ENCODE measurements at places on chromosomes 1 and 21. TPM values are rescaled to one million over a fixed set of nuclear protein-coding genes. Genes with fewer than 3 reads are reported as not detected.

DNA sequence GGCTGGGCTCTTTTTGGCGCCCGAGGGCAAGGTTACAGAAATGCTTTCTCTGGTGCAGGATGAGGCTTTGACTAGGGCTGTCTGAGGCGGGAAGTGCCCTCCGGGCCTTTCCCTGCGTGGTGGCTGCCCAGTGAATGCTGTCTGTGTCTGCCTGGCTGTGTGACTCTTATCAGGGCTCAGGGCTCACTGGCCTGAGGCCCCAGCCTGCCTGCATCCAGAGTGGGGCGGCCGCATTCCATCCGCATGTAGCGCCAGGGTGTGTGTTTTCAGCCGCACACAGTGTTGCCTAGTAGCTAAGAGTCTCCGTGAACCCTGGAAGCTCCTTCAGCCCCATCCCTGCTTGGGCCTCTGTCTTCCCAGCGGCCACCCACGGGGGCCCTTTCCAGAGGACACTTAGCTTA lies 59.1 kb downstream of the FAAP20 start:
- H3K27ac ChIP-seq = no peak overlapping the region
- peaks cover 18% of the 10 kb centered on the region for H3K4me1 ChIP-seq
- peaks cover 6% of the 10 kb centered on the region for H3K36me3 ChIP-seq
- H3K4me3 ChIP-seq = no peak overlapping the region

SPRR3 gene
- total RNA-seq = not detected

- no peak overlapping the region for H3K4me3 ChIP-seq
- H3K4me1 ChIP-seq = no peaks in the 10 kb centered on the region
- H3K27me3 ChIP-seq = no peaks in the 10 kb centered on the region
- H3K27ac ChIP-seq = no peak overlapping the region
Measured at GRCh38 chr1:196423612-196424011, 184.6 kb downstream of the KCNT2 start.

DNA sequence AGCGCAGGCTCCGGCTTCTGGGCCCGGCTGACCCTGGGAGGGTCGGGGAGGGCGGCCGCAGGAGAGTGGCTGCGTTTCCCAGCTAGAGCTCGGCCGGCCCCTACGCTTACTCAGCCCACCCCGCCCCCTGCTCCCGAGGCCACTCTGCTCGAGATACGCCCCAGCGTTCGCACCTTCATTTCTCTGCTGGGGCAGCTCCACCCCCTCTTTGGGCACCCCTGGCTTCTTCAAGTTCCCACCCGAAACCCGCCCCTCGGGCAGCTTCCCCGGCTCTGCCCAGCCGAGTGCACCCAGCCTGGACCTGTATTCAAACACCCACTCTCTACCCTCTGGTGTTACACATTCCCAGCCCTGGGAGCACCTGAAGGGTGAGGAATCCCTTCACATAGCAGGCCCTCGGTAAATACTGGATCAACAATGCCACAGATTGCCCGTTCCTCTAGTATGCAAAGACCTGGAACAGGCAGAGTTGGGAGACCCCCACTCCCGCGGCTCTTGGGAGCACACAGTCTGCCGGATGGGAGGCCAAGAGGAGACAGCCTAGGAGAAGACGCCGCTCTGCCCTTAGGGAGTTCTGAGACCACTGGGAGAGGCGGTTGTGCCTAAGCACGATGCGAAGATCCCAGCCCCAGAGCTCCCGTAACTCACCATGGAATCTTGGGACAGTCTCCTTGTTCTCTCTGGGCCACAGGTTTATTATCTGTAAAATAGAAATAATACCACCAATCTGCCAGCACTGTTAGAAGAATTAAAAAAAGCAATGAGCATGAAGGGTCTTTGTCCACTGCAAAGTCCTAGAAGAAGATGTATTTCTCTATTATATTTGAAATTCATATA lies 566 bp upstream of the PAQR7 start:
- H3K36me3 ChIP-seq = no peaks in the 10 kb centered on the region
- H3K4me3 ChIP-seq = peak overlapping the region; percentile 79
- H3K4me1 ChIP-seq = peaks cover 33% of the 10 kb centered on the region

DNA sequence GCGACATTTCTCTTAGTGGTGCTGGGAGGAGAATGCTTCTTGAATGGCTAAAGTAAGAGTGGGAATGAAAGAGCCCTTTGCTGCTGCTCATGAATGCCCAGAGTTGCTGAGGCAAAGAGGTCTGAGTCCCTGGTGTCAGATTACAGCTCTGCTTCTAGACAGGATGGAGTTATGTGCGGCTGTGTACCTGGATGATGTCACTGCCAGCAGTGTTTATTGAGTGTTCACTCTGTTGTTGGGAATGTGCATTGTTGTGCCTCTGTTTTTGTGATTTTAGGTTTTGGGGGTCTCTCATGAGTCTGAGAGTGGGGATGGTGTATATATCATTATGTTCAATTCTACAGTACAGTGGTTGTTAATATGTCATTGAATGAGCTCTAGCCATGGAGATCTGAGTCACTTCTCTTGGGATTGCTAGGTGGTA lies 2.7 kb downstream of the CDC14A start:
- no peak for DNase-seq
- peaks cover 36% of the 10 kb centered on the region for H3K36me3 ChIP-seq
- H3K4me3 ChIP-seq = peak overlapping the region; percentile 21
- peak overlapping the region; percentile 14 for H3K27ac ChIP-seq
- peaks cover 61% of the 10 kb centered on the region for H3K4me1 ChIP-seq

LCK gene
- 16.6 TPM for total RNA-seq

DNA sequence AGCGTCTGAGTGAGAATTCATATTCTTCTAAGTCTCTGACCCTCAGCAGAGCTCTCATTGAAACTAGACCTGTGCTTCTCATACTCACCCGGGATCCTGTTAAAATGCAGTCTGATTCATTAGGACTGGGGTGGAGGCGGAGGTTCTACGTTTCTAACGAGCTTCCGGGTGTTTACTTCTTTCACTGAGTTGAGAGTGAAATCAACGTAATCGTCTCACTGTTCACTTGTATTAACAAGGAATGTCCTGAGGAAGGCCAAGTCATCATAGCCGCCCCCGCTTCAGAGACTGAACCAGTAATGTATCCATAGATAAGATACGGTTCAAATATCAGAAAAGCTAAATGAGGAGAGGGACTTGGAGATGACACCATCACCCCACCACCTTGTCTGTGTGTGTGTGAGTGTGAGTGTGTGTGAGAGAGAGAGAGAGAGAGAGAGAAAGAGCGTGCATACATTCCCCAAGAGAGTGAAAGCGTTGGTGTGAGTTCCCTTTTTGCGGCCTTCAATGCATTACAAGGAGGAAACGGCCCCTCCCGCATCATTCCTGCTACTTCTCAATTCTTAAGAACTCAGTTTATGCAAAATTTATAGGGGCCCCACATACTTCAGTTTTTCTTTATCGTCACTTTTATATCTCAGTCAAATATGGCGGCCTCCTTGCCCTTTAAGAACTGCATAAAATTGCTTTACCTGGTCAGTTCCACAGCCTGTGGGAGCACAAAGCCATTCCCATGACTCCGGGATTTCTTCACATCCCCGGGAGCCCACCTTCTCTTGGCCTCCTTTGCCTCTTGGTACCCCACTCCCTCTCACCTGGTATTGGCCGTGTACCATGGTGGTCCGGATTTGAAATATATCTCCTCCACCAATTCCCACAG lies 19.8 kb downstream of the KMO start:
- H3K4me3 ChIP-seq = peak overlapping the region; percentile 83
- H3K36me3 ChIP-seq = peaks cover 61% of the 10 kb centered on the region
- peaks cover 62% of the 10 kb centered on the region for H3K4me1 ChIP-seq
- H3K27ac ChIP-seq = peak overlapping the region; percentile 100
- DNase-seq = peak; percentile 46
- H3K27me3 ChIP-seq = peaks cover 2% of the 10 kb centered on the region

GRCh38 chr1:231183639-231184590 lies 22.1 kb downstream of the TRIM67 start:
- no peak overlapping the region for H3K4me3 ChIP-seq
- DNase-seq = no peak
- H3K27me3 ChIP-seq = peaks cover 47% of the 10 kb centered on the region
- H3K27ac ChIP-seq = no peak overlapping the region
- no peaks in the 10 kb centered on the region for H3K4me1 ChIP-seq

PLA2G2D gene
- 0.16 TPM for total RNA-seq

DNA sequence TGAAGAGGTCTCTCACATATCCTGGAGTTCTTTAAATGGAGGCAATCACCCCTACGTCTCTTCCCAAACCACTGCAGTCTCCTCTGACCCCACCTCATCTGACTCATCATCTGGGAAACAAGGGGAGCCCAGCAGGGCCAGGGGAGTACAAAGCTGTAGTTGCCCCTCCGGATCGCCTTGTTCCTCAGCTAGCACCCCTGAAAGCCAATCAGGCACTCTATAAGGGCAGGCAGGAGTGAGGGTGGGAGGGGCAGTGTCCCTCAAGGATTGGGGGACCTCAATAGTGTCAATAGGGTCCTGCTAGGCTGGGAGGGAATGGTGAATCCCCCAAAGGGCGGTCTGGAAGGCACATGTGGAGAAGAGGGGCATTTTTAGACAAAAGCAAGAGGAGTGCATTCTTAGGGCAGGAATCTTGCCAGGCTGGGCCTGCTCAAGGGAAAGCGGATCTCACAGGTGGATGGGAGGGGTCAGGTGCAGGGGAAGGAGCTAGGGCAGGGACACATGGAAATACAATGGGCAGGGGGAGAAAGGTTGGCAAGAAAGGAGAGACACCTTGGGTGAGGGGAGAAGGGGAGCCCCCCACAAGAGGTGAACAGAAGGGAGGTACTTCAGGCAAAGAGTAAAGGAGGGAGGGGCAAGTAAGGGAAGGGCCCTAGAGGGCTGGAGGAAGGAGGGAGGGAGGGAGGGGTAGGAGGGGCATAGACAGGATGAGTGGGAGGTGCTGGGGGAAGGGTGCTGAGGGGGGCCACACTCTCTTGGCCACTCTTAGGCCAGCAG lies 5.8 kb downstream of the SHISA4 start:
- DNase-seq = no peak
- H3K27me3 ChIP-seq = peaks cover 37% of the 10 kb centered on the region
- H3K27ac ChIP-seq = no peak overlapping the region
- no peaks in the 10 kb centered on the region for H3K36me3 ChIP-seq

ZNF683 gene
- total RNA-seq = not detected

- H3K27ac ChIP-seq = no peak overlapping the region
- H3K4me3 ChIP-seq = no peak overlapping the region
- peaks cover under 1% of the 10 kb centered on the region for H3K4me1 ChIP-seq
- no peak for DNase-seq
- no peaks in the 10 kb centered on the region for H3K27me3 ChIP-seq
Measured at GRCh38 chr1:219071209-219071608, 102.5 kb upstream of the LYPLAL1 start.

SPRR2B gene
- total RNA-seq = not detected

- no peak overlapping the region for H3K4me3 ChIP-seq
- peaks cover 3% of the 10 kb centered on the region for H3K27me3 ChIP-seq
- no peaks in the 10 kb centered on the region for H3K36me3 ChIP-seq
- no peak for DNase-seq
Measured at GRCh38 chr1:161282991-161283390, 24.4 kb downstream of the PCP4L1 start.

GRCh38 chr1:106768077-106768476 lies 288.4 kb upstream of the PRMT6 start:
- H3K27ac ChIP-seq = no peak overlapping the region
- no peaks in the 10 kb centered on the region for H3K27me3 ChIP-seq
- DNase-seq = no peak
- H3K4me3 ChIP-seq = no peak overlapping the region

GRCh38 chr1:51285055-51285454 lies 45.3 kb downstream of the TTC39A start:
- H3K4me3 ChIP-seq = no peak overlapping the region
- H3K27me3 ChIP-seq = no peaks in the 10 kb centered on the region
- H3K36me3 ChIP-seq = no peaks in the 10 kb centered on the region
- H3K27ac ChIP-seq = no peak overlapping the region
- no peak for DNase-seq

- H3K27me3 ChIP-seq = no peaks in the 10 kb centered on the region
- H3K4me3 ChIP-seq = no peak overlapping the region
- DNase-seq = no peak
- peaks cover 71% of the 10 kb centered on the region for H3K36me3 ChIP-seq
- H3K27ac ChIP-seq = no peak overlapping the region
- no peaks in the 10 kb centered on the region for H3K4me1 ChIP-seq
Measured at GRCh38 chr1:11078631-11079030, 18.8 kb upstream of the SRM start.

DNA sequence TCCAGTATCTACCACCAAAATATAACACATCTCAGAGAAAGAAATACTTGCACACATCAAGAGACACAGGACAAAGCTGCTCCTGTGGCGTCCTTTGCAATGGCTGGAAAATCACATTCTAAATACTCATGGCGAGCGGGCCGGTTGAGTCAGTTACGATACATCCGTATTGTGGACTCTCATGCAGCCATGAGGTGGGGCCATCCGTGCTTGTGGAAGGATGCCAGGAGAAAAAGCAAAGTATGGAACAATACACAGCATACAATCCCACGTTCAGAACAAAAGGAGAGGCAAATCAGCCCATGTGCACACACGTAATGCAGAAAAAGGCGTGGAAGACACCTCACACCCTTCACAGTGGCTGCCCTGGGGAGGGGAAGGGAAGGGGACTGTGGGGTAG lies 13.1 kb downstream of the ATP13A2 start:
- DNase-seq = no peak
- peaks cover 58% of the 10 kb centered on the region for H3K36me3 ChIP-seq
- H3K4me3 ChIP-seq = no peak overlapping the region
- no peaks in the 10 kb centered on the region for H3K27me3 ChIP-seq

DNA sequence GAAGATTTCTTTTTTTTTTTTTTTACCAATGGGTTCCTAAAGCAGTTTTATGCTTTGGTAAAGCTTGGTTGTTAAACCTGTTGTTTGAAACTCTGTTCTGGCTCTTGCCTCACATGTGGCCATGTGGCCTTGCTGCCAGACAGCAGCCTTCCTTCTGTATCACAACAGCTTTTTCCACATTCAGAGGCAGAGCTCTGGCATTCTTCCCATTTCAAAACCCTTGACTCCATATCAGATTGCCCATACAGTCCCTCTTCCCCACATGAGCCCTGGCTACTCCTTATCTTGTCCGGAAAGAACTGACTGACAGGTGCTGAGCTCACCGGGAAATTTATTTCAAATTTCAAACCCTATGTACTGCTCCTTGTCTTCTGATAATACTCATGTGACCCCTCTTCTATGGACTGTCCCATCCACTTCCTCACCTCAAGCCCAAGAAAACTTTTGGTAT lies 38.5 kb upstream of the LAX1 start:
- DNase-seq = no peak
- H3K27ac ChIP-seq = no peak overlapping the region
- H3K36me3 ChIP-seq = peaks cover 23% of the 10 kb centered on the region
- H3K27me3 ChIP-seq = no peaks in the 10 kb centered on the region

FCRL5 gene
- total RNA-seq = 40.4 TPM

GRCh38 chr1:52235646-52236045 lies 93.8 kb downstream of the ZFYVE9 start:
- H3K4me3 ChIP-seq = no peak overlapping the region
- DNase-seq = no peak
- H3K27ac ChIP-seq = no peak overlapping the region

Measured in activated B cell treated with CpG ODN at 0.5 μM for 24 hours (primary cell).